NCI-H1092 treated with DMSO at 0.1 percent for 48 hours (cell line): ENCODE measurements at places on chromosomes 6 and 20.

- no peak for DNase-seq
Measured at GRCh38 chr6:15921243-15921642, 207.6 kb upstream of the MYLIP start.

DNA sequence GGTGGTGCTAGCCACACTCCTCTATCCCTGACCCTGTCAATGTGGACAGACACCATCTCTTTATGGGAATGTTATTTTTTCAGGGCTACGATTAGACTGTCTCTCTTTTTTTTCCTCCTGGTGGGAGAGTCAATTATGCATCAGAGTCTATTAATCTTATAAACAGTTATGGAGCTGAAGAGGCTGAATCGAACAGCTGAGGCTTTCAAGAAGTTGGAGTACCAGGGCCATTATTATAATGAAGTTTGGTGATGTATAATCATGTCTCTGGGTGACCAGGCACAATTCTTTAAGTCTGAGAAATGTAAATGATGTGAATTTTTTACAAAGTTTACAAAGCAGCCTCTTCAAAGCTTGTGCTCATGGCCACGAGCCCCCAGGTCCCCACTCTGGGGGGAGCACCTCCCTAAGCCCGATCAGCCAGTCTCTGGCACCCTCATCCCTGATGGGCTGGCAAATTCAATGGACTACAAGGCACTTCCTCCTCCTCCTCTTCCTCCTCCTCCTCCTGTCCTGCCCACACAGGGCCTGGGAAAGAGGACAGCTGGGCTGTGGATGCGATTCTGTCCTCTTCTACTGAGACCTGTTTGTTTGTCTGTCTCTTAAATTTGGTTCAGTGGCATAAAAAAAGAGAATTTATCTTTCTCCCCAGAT lies 43.9 kb upstream of the QKI start:
- DNase-seq, result no peak

DNA sequence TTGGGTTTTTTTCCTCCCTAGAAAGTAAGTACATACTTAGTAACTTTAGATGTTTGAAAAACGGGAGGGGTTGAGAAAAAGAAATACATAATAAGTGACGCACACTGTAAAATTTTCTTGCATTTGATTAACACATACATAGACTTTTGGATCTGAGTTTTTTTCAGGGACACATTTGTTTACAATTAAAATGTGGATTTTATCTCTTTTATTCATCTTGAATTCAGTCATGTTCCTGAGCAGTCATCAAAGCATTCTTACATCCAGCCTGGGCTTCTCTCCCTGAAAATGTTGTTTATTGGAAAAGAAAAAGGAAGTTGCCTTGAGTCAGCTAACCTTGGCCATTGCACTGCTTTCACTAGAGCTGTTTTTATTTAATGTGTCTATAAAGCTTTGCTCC lies 8.7 kb upstream of the RPP40 start:
- no peak for DNase-seq

DNA sequence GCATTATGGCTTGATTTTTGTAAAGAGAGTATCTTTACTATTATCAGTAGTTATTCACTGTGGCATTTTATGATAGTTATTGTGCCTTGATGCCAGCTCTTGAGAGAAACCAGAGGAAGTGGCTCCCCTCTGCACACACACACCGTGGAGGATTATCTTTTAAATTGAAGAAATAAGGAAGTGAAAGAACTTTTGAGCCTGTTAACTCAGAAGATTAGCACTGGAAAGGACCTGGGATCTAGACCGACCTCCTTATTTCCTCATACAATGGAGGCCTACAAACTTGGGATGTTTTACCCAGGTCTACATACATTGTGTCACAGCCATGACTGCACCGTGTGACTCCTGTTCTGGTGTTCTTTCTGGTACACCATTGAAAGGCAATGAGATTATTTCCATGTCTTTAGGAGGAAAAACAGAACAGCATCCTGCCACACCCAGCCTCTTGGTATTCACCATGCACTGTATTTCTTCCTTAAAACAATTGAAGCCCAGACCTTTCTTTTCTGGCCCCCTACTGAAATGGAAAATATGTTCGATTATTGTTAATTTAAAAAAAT lies 40.6 kb downstream of the HECA start:
- DNase-seq, result no peak
